ENCODE measurements at places on chromosomes 6 and 20.

DNA sequence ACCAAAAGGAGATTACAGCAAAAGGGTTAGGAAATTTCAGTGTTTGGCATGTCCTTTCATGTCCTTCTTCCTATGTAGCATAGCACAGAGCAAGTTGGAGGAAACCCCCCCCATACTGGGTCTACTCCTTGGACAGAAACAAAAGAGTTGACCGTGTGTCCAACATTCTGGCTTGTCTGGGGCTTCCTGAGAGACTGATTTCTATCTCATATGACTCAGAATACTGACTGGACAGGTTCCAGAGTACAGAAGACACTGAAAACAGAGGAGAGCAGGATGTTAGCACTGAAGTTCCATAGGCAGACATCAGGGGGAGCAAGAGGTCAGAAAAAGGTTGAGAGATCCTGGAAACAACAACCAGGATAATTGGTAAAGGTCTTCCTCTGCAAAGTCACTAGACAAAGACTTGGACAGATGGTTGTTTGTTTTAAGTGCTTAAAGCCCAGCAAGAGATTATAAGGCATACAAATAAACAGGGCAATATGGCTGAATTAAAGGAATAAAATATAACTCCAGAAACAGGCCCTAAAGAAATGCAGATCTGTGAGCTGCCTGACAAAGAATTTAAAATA, 48.4 kb downstream of the USP49 start:
- peak; percentile 55 for DNase-seq

- DNase-seq: no peak
These were observed 24.0 kb upstream of the GTSF1L start for GRCh38 chr20:43750774-43751166.

DNA sequence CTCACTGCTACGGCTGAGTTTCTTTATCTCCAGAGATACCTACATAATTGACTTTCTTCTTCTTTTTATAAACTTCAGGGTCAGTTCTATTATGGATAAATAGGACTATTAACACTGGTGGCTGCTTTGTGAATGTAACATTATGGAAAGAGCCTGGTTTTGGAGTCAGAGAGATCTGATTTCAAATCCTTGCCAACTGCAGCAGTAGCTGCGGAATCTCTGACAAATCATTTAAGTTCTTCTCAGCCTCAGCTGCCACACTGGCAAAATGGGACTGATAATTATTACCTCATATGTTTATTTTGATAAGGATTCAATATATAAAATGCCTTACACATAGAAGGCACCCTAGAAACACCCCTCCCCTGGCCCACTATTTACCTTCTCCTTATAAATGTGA, 160.5 kb downstream of the BACH2 start:
- no peak for DNase-seq

GRCh38 chr6:1946583-1946982, 298.8 kb downstream of the GMDS start:
- DNase-seq: no peak

DNA sequence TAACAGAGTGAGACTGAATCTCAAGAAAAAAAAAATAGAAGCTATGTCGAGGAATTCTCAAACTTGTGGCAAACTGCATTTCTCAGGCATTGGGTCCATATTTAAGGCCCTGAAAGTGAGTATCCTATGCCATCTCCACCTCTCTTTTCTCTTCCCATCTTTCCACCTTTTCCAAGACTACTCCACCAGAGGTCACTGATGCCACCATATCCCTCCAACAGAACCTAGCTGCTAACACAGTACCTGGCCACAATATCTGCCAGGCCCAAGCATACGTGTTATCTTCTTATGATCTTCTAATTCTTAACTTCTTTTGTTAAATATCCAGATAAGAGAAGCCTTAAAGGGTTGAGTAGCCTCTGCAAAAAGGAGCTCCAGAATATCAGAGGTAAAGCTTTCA, 8.2 kb upstream of the ADGRF4 start:
- no peak for DNase-seq

DNA sequence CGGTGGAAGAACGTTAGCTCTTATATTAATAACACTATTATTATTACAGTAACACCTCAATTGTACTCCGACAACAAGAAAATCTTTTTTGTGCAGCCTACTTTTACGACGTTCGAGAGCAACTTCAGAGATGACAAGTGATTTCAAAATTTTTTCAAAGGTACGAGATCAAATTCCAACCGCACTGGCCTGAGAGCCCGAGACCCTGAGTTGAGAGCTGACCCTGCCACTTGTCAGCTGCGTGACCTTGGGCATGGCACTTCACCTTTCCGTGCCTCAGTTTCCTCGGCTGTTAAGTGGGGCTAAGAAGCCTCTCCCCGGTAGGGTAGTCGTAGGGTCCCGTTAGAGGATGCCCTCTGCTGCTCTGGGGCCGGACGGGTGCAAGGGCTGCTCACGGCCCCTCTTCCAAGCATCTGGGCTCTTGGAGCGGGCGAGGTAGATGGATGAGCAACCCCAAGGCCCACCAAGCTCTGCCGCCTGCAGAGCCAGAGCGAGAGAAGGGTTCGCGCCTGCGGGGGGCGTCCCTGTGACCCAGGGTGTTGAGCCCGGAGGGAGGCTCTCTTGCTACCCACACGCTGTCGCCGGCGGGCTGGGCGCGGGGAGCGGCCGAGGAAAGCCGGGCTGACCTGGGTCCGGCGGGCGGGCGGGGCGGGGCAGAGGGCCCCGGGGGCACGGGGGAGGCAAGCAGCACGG, 510 bp downstream of the NDRG3 start:
- DNase-seq: no peak

DNA sequence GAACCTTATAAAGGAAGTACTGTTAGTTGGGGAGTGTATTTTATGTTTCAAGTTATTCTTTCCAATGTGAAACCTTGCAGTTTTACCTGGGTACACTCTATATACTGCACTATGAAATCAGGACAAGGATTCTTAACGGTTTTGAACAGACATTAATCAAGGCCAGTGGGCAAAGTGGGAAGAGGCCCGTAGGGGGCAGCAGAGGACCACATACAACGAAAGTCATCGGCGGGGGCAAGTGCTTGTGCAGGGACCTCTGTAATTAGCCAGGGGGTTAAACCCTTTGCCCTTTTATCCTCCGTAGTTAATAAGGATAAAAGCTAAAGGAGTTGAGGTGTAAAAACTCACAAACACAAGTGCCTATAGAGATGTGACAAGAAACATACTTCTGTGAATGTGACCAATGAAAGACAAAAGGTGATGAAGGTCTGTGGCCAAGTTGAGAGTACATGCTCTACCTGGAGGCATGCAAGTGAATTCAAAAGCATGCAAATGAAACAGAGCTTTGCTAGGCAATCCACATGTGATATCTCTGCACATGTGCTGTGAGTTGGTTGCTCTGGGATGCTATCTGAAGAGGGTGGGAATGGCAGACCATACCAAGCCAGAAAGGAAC, 392.7 kb upstream of the MAN1A1 start:
- DNase-seq: peak; percentile 41

- DNase-seq: no peak
These were observed 116.3 kb downstream of the OGFRL1 start for GRCh38 chr6:71404967-71405278.

DNA sequence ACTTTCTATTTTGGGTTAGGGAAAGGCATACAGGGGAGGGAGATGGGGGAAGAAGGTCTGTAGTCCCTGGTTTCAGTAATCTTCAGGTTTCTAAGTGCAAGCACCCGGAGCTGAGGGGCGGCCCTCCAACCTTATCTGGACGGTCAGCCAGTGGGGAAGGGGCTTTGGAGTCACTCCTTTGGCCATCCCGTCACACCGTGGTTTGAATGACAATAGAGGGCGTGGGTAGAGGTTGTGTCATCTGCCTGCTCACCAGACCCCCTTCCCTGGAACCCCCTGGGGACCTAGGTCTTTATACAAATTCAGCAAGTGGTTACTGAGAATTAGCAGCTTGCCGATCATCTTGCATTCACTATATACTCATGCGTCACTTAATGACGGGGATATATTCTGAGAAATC, 29.1 kb downstream of the STK35 start:
- no peak for DNase-seq

GRCh38 chr6:143596866-143597265, 80.9 kb upstream of the PHACTR2 start:
- no peak for DNase-seq

- no peak for DNase-seq
These were observed 235.8 kb upstream of the RIN2 start for GRCh38 chr20:19522071-19522801.

DNA sequence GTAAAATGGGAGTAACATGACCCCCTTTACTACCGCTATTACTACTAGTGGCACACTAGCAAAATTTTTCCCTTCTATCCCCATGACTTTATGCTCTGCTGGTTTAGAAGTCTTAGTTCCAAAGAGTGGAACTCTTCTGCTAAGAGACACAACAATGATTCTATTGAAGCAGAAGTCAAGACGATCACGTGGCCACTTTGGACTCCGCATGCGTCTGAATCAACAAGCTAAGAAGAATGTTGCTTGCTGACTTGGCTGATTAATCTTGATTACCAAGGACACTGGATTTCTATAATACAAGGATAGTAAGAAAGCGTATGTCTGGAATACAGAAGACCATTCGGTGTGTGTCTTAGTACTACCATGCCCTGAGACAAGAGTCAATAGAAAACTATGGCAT, 244.7 kb upstream of the BTBD3 start:
- no peak for DNase-seq

DNA sequence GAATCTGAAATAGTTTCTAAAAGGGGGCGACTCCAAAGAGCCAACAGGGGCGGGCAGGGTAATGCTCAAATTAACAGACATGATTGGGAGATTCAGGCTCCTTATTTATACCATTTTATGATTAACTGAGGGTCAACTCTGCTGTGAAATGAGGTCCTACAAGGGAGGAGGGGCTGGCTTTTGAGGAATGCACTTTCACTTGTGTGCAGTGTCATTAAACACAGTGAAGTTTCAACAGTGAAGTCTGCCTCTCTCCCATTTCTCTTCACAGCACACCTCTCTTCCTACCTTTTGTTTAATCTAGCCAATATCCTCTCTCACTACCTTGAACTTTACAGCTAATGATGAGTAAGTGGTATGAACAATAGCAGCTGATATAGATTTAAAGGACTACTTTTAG, 557.3 kb upstream of the CITED2 start:
- no peak for DNase-seq

Measured in T-helper 1 cell (primary cell).